ENCODE measurements at places on chromosomes 7 and 10. TPM values are rescaled to one million over a fixed set of nuclear protein-coding genes. Genes with fewer than 3 reads are reported as not detected.
A peak's percentile ranks its signal among the peaks of the same experiment; 100 is the strongest.

KCNMA1 gene
- 21.4 TPM for polyA plus RNA-seq

KCP gene
- polyA plus RNA-seq, result 0.02 TPM

IGFBP1 gene
- not detected for polyA plus RNA-seq

CALCR gene
- polyA plus RNA-seq, result not detected

AKR1E2 gene
- polyA plus RNA-seq, result 2.5 TPM

ZDHHC6 gene
- 16.1 TPM for polyA plus RNA-seq

SEMA3A gene
- 12.2 TPM for polyA plus RNA-seq

LRRC18 gene
- not detected for polyA plus RNA-seq

FAM180A gene
- 2.1 TPM for polyA plus RNA-seq

SLC26A5 gene
- not detected for polyA plus RNA-seq

SLC13A4 gene
- polyA plus RNA-seq, result 0.04 TPM

PPP1R3C gene
- 53.4 TPM for polyA plus RNA-seq

DLG5 gene
- polyA plus RNA-seq, result 13.4 TPM

DNA sequence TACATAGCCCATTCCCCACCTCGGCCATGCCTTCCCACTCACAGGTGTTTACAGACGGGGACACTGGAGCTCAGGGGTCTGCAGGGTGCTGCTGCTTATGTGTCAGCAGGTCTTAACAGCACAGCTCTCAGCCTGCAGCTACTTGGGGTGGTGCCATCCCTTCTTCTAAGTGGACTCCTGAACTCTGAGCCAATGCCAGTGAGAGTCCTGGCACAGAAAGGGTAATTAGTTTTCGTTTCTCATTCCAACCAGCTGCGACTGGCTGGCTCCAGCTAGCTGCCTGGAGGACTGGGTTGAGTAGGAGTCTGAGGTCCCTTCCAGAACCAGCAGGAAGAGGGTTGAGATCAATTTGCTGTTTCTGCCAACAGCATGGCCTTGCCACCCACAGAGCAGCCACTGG, 88.3 kb upstream of the AGK start:
- no peak for DNase-seq

- no peak for DNase-seq
Measured at GRCh38 chr10:22370320-22370719, 25.0 kb downstream of the SPAG6 start.

- no peak for DNase-seq
Measured at GRCh38 chr10:77075926-77076325, 561.7 kb downstream of the KCNMA1 start.

- DNase-seq, result peak; percentile 54
Measured at GRCh38 chr7:22647451-22648257, 79.3 kb upstream of the IL6 start.

- DNase-seq, result no peak
Measured at GRCh38 chr7:135490783-135491182, 19.1 kb downstream of the CNOT4 start.

DNA sequence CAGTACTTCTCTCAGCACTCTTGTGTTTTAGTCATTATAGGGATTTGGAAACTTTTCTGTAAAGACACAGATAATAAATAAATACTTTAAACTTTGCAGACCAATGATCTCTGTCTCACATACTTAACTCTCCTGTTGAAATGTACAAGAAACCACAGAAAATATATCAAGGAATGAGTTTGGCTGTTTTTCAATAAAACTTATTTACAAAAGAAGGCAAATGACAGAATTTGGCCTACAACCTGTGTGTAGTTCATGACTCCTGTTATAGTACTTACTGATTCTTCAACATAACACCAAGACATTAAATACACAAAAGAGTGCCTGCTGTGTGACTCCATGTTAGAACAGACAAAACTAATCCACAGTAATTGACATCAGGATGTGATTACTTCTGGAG, 510.0 kb upstream of the PHF14 start:
- no peak for DNase-seq
